Bronchial epithelial cell (primary cell): ENCODE measurements at places on chromosomes 4 and X. TPM values are rescaled to one million over a fixed set of nuclear protein-coding genes. Genes with fewer than 3 reads are reported as not detected.

HTR2C gene
- not detected in 2 replicates for total RNA-seq

RTL5 gene
- total RNA-seq = not detected in 2 replicates

SPANXN4 gene
- not detected in 2 replicates for total RNA-seq

TMSB15C gene
- 0.79 and 1.8 TPM in 2 replicates for total RNA-seq

SEPTIN6 gene
- 1.6 and 1.7 TPM in 2 replicates for total RNA-seq
